ENCODE measurements at places on chromosomes 5 and 9. TPM values are rescaled to one million over a fixed set of nuclear protein-coding genes. Genes with fewer than 3 reads are reported as not detected.

Gene SLC35A4
- 29.9 TPM for total RNA-seq

Gene SLC6A19
- total RNA-seq: not detected

Gene PIP5K1B
- not detected for total RNA-seq

Gene PRR16
- total RNA-seq: 18.0 TPM

Gene IFNA13
- total RNA-seq: not detected

Gene ZNG1F
- total RNA-seq: under 0.01 TPM

Gene FOCAD
- total RNA-seq: 18.3 TPM

Gene ANKRD34B
- not detected for total RNA-seq

Gene HDAC3
- 53.9 TPM for total RNA-seq

Gene FUT7
- not detected for total RNA-seq

Gene EQTN
- total RNA-seq: not detected

Measured in pericardium fibroblast (primary cell).